Inflammatory macrophage treated with lipopolysaccharide for 4 hours (primary cell): ENCODE measurements at places on chromosomes 2 and 18.

- no peak for DNase-seq
Measured at GRCh38 chr2:145344076-145344724, 824.3 kb upstream of the ZEB2 start.

DNA sequence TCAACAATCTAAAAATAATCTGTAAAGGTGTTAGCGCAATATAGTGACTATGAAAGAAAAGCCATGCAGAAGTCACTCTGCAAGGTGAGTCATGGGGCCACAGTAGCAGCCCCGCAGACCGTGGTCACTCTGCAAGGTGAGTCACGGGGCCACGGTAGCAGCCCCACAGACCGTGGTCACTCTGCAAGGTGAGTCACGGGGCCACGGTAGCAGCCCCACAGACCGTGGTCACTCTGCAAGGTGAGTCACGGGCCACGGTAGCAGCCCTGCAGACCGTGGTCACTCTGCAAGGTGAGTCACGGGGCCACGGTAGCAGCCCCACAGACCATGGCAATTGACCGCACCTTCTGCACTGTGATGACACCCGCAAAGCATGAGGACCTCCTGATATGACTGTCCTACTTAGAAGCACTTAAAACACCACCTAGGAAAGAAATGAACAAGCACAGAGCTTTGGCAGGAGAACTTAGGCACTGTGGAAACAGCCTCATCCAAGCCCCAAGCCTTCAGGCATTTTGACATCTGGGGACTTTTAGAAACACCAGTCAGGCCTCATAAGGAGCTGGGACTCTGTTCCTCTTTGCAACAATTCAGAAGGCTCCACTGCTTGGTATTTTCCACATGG lies 70.1 kb downstream of the LDLRAD4 start:
- no peak for DNase-seq

- no peak for DNase-seq
Measured at GRCh38 chr2:120589771-120590608, 145.7 kb upstream of the GLI2 start.

GRCh38 chr18:59062643-59063006 lies 77.1 kb upstream of the SEC11C start:
- no peak for DNase-seq

DNA sequence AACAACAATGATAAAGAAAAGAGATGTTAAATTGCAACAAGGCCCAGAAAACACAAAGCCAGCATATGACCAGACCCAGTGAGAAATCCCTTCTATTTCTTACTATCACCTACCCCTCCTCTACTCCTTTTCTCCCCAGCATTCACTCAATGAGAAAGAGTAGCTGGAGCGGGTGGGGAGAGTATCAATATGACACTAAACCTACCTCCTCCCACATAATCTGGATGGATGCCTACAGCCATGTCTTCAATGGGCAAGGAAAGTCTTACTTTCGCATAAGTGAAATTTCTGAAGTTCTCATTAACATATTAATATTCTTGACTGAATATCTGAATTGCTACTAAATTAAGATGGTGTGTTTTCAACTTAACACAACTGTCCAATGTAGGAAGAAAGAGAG lies 78.2 kb downstream of the AFF3 start:
- DNase-seq: no peak

DNA sequence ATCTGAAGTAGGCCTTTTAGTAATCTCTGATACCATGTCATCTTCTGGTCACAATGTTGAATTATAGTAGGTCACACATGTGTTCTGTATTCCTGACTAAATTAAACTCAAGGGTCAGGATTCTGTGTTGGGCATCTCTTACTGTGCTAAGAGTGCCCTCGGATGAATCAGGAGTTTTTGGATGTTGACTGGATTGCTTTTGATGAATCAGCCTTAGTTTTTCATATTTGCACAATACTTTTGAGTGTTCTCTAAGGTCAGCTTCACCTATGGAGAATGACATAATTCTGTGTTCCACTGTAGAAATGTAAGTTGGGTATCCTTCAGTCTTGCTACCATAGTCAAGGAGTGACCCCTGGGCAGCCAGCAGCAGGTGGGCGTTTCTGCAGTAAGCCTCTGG lies 190.1 kb downstream of the PTPRM start:
- no peak for DNase-seq

DNA sequence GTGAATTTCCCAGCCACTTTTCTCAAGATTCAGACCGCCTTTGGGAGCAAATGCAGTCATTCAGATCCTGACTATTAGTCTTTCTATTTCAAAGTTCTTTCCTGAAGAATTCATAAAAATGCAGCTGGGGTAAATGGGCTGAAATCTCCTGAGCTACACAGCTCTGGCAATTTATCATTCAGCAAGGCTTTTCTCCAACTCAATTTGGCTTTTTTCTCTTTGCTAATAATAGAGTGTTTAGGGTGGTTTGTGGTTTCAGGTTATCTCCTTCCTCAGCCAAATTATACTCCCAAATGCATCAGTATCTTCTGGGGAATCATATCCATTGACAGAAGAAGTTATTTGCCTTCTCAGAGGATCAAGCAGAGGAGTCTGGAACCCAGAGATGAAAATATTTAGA lies 282.4 kb upstream of the SLC14A2 start:
- DNase-seq: no peak

GRCh38 chr2:135997380-135997779 lies 12.0 kb upstream of the DARS1 start:
- DNase-seq: peak; percentile 66

DNA sequence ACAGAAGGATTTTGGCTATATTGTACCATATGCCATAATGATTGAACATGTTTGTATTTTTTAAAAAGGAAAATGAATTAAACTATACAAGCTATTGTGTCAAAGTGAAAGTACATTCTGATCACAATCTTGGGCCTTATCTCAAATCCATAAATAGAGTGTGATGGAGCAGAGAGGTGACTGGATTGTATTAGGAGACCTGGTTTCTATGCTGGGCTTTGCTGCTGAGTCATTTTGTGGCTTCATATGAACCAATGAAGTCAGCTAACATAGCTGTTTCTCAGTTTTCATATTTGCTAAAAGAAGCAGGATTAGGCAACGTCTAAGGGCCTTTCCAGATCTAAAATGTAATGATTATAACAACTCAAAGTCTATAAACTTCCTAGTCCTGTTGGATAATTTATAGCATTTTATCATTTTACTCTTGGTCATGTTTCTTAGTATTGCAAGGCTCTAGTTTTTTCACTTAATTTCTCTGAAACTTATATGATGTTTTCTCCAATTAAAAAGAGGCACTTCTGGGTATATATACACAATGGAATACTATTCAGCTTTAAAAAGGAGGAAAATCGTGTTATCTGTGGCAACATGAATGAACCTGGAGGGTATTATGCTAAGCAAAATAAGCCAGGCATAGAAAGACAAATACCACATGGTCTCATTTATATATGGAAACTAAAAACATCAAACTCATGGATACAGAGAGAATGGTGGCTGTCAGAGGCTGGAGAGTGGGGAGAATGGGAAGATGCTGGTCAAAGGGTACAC lies 112.3 kb downstream of the MEP1B start:
- peak; percentile 4 for DNase-seq

DNA sequence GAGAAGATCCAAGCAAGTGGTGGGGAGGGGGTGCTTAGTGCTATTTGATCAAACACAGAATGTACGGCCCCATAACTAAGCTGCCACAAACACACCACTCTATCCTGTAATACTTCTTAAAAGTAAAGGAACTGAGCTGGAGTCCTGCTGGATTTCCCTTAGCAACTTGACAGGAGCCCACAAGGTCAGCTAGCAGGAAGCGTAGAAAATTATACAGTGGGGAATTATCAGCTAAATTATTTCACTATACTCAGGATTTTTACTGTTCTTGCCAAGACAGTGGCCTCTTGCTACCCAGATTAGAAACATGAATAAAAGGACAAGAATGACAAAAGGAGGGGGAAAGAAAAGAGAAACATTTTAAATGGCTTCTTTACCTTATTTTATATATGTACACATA lies 217.1 kb downstream of the ZNF521 start:
- no peak for DNase-seq

GRCh38 chr2:36165132-36165531 lies 190.4 kb upstream of the CRIM1 start:
- DNase-seq: no peak

GRCh38 chr2:26529406-26530239 lies 51.7 kb upstream of the OTOF start:
- no peak for DNase-seq

- no peak for DNase-seq
Measured at GRCh38 chr2:74444498-74445318, 3.0 kb upstream of the RTKN start.

DNA sequence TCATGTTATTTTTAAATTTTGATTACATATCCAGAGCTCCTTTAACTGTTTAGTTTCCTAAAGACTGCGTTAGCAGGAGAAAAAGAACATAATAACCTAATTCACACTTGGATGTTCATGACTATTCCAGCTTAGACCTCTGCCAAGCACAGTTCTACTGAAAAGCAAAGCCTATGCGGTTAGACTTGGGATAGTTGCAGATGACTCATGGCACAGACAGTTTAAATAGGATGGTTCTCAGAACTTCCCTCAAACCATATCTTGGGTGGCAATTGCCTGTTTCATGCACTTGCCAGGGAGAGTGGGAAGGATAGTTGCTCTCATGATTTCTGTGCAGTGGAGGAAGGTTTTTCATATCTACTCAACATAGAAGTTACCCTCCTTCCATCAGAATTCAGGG lies 149.7 kb upstream of the KLHL29 start:
- DNase-seq: no peak

GRCh38 chr18:79775441-79776221 lies 22.1 kb upstream of the KCNG2 start:
- no peak for DNase-seq
